Stimulated activated CD4-positive, alpha-beta T cell treated with anti-CD3 and anti-CD28 coated beads, Interleukin-4, amount 100 ng/mL, for 1 hour (primary cell): ENCODE measurements at places on chromosomes 13 and 19.

GRCh38 chr13:102587916-102588315 is 8.9 kb upstream of the TPP2 start:
- no peak for DNase-seq

DNA sequence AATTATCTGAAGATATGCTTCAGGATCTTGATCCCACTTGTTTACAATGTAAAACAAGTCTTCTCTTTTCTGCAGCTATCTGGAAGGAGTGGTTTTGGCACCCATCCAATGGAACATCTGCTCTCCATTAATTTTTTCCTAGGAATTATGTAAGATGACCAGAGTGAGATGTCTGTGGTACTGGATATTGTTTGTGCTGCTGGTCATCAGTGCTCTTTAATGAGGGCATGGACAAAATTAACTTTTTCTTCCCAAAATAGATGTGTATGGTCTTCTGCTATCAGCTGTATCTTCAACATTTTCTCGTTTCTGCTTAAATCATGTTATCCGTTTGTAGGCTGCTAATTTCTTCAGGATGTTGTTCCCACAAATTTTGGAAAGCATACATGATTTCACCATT is 415.4 kb upstream of the KLHL1 start:
- no peak for DNase-seq

DNA sequence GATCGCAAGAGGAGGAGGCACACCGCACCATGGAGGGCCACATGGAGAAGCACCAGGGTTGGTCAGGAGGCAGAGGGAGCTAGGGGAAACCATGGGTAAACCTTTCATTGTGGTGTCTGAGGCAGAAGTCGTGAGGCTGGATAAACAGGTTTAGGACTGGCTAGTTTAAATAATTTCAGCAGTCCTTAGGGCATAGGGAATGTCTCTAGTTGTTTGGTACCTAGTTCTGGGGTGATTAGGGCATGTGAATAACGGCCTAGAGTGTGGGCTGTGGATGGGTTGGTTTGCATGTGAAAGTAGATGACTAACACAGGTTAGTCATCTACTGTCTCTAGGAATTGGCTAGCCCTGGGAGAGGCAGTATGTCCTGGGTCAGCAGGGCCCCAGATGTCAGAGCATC is 102.3 kb downstream of the STOML3 start:
- no peak for DNase-seq

DNA sequence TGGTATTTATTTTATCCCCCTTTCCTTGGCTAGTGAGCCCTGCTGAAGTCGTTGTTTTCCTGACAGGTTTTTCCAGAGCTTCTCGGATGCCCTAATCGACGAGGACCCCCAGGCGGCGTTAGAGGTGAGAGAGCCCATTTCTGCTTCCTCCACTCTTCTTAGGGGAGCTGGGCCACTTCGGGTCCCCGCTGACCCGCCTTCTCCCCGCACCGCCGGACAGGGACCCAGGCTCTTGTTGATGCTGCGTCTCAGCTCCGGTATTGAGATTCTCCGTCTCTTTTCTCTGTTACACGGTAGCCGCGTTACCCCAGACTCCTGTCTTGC is 306 bp downstream of the SUGT1 start:
- no peak for DNase-seq

DNA sequence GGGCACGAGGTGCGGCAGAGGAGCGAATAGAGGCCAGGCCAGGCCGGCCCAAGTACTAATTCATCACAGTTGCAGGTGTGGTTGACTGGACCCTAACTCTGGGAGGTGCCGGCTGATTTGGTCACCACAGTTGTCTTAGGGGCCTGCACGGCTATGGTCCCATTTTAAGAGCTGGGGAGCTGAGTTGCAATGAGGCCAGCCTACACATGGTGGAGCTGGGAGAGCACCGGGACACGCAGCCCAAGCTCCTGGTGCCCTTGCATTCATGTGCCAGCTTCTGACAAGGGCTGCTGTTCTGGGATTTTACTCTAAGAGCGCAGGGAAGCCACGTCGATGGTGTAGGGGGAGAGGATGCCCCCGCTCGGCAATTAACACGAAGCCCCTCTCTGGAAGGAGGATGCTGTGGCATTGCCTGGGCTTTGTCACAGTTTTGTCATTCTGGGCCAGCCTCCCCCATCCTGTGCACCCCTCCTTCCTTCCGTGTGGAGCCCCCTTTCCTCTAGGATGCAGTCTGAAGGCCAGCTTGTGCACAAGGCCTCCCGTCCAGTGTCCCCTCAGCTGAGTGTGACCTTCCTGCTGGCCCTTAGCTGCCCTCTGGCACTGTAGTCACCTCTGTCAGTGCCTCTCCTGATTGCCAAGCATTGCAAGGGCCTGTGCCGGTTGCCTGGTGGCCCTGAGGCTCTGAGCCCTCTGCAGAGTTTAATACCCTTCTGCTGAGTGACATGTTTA is 109.4 kb upstream of the C1QTNF9B start:
- no peak for DNase-seq

GRCh38 chr13:95317039-95317989 is 16.1 kb upstream of the ABCC4 start:
- no peak for DNase-seq

GRCh38 chr19:14164724-14165493 is 28.5 kb upstream of the ASF1B start:
- no peak for DNase-seq

GRCh38 chr19:34241513-34242337 is 12.6 kb upstream of the GARRE1 start:
- no peak for DNase-seq

GRCh38 chr13:99057310-99057975 is 79.6 kb upstream of the DOCK9 start:
- no peak for DNase-seq
